ENCODE measurements at places on chromosomes 1 and 21.

DNA sequence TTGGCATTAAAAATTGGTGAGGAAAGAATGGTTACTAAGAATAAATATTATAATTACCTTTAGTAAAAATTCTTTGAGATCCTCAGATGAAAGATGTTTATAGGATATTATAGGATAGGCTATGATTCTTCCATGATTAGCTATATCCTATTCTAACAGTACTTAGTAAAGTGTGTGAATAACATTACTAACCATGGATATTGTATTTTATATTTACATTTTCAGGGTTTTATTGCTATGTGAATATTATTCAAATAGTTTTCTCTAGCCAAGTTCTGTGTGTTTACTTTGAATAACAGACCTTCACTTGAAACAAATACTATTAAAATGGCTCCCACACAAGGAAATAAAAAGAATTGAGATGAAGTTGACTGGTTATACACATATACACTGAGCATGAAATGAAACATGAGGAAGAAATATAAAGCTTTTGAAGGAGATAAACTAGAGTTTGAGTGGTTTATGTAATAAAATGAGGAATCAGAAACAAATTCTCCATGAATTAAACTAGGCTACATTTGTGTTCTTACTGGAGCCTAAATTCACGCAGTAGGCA, 479.4 kb upstream of the PKN2 start:
- DNase-seq, result no peak

DNA sequence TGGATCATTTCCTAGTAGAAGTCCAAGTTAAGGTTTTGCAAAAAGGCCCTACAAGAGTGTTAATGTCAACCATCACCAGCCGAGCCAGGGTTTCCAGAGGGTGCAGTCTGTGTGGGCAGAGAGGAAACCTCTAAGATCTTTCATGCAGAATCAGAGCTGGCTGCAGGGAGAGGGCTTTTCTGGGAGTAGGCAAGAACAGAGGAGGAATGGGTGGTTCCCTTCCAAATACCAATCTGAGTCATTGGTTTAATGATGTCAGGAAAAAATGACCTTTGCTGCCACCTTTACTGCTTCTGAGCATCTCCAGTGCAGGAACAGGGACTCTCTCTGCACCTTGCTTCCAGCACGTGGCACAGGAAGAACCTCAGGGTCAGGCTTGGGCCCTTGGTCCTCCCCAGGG, 73.8 kb downstream of the TNR start:
- no peak for DNase-seq

- no peak for DNase-seq
Measured at GRCh38 chr1:185862235-185862634, 128.0 kb downstream of the HMCN1 start.

- no peak for DNase-seq
Measured at GRCh38 chr1:109338091-109338490, 31.3 kb upstream of the MYBPHL start.

- DNase-seq, result no peak
Measured at GRCh38 chr1:10207810-10208209, 2.6 kb upstream of the KIF1B start.

GRCh38 chr1:158286487-158286886, 3.2 kb upstream of the CD1C start:
- no peak for DNase-seq

GRCh38 chr1:236979149-236979900, 24.9 kb downstream of the MT1HL1 start:
- DNase-seq, result no peak

DNA sequence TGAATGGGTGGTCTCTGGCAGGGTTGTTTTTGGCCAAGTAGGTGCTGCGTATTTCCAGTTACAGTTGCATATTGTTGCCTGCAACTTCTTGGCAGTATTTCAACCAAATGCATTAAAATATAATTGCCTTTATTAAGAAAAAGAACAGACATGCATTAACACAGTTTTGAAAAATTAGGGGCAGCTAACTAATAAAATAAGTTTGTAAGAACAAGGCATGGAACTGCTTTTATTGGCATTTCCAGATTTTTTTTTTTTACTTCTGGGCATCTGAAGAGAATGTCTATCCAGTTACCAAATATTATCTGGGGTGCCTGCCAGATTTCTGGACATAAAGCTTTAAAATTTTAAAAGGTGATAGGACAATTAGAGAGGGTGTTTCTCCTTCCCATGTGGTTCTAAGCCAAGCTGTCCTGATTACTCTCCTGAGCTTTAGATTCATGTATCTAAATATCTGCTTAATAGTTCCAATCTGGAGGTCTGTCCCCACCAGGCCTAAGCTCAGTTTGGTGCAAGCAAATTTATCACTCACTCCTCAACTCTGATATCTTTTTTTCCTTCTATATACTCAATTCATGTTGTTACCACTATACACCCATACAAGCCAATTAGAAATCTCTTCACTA, 553.3 kb upstream of the USP24 start:
- no peak for DNase-seq

DNA sequence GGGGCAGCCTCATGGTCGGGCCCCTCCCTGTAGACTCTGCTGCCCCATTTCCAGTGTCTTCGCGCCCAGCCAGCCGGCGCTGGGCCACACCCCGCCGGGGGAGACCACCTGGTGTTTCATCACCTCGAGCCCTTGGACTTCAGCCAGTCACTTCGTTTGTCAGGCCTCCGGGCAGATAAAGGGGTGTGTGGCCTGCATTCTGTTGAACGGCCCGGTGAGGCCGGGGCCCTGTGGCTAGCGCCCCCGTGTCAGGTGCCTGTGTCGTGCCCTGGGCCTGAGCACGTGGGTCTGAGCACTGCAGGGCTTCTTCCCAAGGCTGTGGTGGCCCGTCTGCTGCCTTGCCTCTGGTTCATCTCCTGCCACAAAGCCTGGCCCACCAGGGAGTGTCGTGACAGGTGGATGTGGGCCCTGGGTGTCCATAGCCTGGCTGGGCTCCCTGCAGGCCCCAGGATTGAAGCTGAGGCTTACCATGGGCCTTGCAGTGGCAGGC, 65.2 kb upstream of the DIP2A start:
- no peak for DNase-seq

- no peak for DNase-seq
Measured at GRCh38 chr1:64126581-64126980, 76.8 kb upstream of the UBE2U start.

- no peak for DNase-seq
Measured at GRCh38 chr1:238960071-238960470, 426.3 kb upstream of the CHRM3 start.

DNA sequence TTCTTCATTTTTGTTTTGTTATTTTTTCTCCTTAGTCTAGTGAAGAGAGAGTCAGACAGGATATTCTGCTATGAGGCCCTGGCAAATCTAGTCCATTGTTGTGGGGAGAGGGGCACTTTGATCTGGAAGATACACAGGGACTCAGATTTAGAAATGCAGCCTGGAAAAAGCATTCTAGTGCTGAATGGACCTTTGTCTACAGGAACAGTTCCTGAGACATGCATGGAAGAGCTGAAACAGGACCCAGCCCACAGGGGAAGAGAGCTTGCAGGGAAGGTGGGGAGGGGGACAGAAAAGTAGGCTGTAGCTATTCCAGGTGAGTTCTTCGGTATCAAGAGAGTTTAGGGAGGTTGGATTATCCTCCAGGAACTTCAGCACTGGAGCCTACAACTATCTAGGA, 98.5 kb downstream of the AKT3 start:
- no peak for DNase-seq

DNA sequence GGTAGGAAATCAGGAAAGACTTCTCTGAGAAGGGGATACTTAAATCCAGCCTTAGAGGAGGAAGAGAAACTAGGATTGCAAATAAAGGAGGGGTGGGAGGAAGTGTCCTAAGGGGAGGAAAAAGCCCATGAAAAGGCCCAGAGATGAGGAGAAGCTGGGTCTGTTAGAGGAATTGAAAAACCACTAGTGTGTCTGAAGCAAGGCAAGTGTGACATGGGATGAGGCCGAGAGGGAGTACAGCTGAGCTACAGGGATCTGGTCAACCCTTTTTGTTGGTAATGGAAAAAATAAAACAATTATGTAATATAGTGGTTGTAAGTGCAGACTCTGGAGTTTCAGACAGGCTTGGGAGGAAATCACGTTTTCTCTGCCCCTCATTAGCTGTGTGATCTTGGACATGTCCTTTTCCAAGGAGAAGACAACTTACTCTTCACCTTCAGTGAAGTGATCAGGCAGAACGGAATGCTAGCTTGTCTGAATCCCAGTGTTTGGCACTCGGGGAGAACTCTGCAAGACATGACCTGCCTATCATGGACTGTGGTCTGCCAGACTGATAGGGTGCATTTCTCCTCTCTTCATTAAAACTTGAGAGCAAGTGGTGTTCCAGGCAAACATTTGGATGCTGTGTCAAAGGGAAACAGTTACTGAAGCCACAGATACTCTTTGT, 7.4 kb upstream of the S100A10 start:
- peak; percentile 15 for DNase-seq

GRCh38 chr1:25997828-25998761, at the start of gene PAFAH2:
Gene PAFAH2 (minus strand): TSS chr1:25998063. CDS start chr1:25990816, 7,247 bp downstream.
- peak; percentile 98 for DNase-seq

GRCh38 chr1:39282537-39283216, 78.2 kb downstream of the MACF1 start:
- DNase-seq, result no peak

DNA sequence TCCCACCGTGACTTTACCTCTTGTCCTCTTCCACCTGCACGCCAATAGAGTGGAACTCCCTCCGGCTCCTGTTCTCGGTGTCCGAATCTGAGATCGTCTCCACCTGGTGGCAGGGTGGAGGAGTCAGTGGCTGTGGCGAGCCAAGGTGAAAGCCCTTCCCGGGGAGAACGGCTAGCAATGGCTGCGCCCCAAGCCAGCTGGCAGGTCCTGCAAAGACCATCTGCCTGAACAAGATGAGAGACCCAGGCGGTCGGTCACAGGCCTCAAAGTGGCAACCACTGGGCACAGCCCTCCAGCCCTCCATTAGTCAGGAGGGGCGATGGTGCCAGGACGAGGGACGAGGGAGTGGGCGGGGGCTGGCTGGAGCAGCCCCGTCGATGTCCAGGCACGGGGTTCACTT, 25.4 kb upstream of the SMIM12 start:
- no peak for DNase-seq

DNA sequence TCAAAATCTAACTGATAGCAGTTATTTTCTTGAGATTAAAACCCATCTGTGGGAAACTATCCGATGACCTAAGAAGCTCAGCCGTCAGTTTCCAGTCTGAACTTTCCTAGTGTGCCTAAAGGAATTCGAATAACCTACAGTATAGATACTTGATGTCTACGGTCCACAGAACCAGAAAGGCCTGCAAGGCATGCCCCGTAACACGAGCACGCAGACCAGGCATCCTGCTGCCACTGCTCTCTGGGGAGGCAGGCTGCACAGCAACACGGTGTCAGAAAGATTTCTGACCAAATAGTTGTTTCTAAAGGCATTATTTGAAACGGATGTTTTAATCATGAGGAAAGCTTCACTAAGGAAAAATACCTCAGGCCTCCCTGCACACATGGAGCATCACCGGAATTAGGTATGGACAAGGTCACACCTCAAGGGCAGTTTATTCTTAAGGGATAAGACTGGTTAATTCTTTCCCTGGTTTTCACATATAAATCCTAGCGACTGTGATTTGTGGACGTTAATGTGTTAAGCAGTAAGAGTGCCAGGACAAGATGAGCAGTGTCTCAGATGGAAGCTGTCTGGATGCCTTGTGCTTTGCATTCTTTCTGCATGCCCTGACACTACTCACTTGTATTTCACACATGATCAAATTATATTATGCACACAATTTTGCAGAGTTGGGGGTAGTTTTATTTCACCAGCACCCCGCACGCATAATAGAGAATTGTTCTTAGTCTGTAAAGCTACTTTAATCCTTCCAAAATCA, 49.0 kb upstream of the NADK start:
- no peak for DNase-seq

GRCh38 chr1:248825136-248825535, 579 bp downstream of the SH3BP5L start:
- DNase-seq, result no peak

GRCh38 chr1:19866029-19866428, 16.2 kb upstream of the OTUD3 start:
- DNase-seq, result no peak

- DNase-seq, result peak; percentile 92
Measured at GRCh38 chr1:168469690-168470089, 74.1 kb downstream of the XCL2 start.

DNA sequence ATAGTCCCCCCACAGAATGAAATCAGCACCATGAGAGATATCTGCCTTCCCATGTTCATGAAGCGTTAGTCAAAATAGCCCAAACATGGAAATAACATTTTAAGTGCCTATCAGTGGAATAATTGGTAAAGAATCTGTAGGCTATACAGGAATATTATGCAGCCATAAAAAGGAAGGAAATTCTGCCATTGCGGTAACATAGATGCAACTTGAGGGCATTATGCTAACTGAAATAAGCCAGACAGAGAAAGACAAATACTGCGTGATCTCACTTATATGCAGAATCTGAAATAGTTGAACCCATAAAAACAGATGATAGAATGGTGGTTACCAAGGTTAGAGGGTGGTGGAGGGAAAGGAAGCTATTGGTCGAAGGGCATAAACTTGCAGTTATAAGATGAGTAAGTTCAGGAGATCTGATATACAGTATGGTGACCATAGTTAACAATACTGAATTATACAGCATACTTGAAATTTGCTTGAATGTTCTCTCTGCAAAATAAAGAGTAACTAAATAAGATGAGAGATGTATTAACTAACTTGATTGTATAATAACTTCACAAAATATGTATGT, 699 bp upstream of the IL23R start:
- DNase-seq, result no peak

GRCh38 chr1:78038491-78038939, 7.3 kb upstream of the GIPC2 start:
- DNase-seq, result no peak

DNA sequence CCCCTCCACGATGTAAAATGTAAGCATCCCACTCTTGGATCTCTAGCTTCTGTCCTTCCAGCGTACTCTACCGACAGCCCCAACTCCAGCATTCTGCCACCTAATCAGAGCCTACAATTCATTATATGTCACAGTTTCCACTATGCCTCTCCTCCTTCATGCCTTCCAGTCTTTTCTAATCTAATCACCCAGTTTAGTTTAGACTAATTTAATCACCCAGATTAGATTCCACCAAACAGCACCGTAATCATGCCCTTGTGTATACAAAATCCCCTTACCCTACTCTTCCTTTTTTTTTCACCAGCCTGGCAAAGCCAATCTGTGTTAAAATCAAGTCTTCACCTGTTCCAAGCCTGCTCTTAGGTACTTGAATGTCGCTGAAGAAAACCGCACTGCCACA, 49.8 kb upstream of the KANK4 start:
- DNase-seq, result no peak

GRCh38 chr21:37210130-37210529, 57.0 kb downstream of the VPS26C start:
- no peak for DNase-seq

DNA sequence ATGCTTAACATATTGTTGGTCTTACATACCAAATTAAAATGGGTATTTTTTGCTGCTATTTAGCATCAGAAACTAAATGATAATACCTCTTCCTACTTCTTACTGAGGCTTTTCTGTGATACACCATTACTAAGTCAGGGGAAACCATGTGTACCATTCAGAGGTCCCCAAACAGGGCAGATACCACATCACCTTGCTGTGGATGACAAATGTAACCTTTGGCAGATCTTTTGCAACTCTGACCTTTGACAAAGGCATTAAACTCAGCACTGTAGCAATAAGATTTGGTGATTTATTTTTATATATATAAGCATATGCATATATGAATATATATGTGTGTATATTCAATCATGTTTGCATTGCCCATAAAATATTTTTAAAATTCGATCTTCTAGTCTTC, 2.9 kb downstream of the FAM177B start:
- DNase-seq, result no peak
